ENCODE measurements at places on chromosomes 11 and 22.
A peak's percentile ranks its signal among the peaks of the same experiment; 100 is the strongest.

- H3K27ac ChIP-seq: no peak overlapping the region
- no peak for DNase-seq
- H3K4me3 ChIP-seq: no peak overlapping the region
- H3K36me3 ChIP-seq: no peaks in the 10 kb centered on the region
These were observed 7.9 kb upstream of the MPZL2 start for GRCh38 chr11:118272001-118272400.

- no peak overlapping the region for H3K27ac ChIP-seq
- peaks cover 2% of the 10 kb centered on the region for H3K36me3 ChIP-seq
- no peak overlapping the region for H3K4me3 ChIP-seq
- H3K4me1 ChIP-seq: no peaks in the 10 kb centered on the region
- no peaks in the 10 kb centered on the region for H3K27me3 ChIP-seq
These were observed 87.1 kb downstream of the CEP164 start for GRCh38 chr11:117414724-117415123.

- H3K27ac ChIP-seq: no peak overlapping the region
- peaks cover under 1% of the 10 kb centered on the region for H3K4me1 ChIP-seq
- H3K36me3 ChIP-seq: peaks cover 2% of the 10 kb centered on the region
- no peak for DNase-seq
- no peak overlapping the region for H3K4me3 ChIP-seq
These were observed 21.7 kb upstream of the ARHGAP8 start for GRCh38 chr22:44730490-44731356.

DNA sequence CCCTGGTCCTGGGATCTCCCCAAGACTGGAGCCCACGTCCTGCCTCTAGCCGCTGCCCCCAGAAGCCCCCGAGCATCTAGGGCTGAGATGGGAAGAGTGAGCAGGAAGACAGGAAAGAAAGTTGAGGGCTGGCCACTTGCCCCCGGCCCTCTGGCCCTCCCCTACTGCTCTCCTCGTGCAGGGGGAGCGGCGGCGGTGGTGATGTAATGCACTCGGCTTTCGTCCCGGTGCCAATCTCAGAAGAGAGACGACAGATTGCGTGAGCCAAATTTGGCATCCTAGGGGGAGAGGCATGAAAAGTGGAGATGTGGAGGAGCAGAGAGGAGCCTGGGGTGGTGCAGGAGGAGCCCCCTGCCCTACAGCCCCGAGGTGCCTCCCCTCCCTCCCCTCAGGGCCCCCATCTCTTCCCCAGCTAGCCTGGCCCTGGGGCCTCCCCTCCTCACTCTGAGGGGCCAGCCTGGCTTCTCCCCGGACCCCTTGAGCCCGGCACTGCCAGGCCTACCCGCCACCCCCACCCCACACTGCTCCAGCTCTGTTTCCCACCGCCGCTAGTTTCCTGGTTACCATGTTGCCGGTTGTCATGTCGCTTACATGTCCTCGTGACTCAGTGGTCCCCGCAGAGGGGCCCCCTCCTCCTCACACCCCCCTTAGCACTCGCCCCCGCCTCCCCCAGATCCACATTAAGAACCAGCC lies 2.5 kb downstream of the KCNJ4 start:
- H3K4me3 ChIP-seq: no peak overlapping the region
- H3K4me1 ChIP-seq: peaks cover 7% of the 10 kb centered on the region
- H3K27ac ChIP-seq: no peak overlapping the region
- H3K27me3 ChIP-seq: peaks cover 61% of the 10 kb centered on the region
- DNase-seq: no peak
- no peaks in the 10 kb centered on the region for H3K36me3 ChIP-seq

DNA sequence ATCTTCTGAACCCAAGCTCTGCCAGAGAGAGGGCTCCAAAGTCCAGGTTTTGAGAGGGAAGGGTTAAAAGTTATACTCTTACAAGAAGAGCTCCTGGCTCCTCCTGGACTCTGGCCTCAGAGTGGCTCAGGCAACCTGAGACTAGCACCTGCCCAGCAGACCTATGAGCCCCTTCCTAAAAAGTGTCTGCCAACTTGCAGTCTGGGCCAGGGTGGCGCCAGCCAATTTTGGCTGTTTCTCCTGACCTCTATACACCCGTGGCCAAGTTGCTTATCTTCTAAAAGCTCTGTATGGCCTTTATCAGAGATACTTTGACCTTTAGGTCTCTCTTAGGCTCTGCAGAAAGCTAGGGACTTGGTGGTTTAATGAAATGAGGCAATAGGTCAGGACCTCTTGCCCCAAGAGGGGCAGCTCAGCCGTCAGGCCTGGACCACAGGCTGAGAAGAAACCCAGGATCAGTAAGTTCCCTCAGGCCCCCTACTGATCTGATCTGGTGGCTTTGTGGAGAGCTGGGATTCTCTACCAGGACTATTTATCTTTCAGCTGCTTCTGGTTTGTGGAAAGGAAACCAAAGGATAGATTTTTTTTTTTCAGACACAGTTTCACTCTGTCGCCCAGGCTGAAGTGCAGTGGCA lies 10.3 kb upstream of the UCP3 start:
- H3K36me3 ChIP-seq: peaks cover 30% of the 10 kb centered on the region
- peaks cover 43% of the 10 kb centered on the region for H3K4me1 ChIP-seq
- peak; percentile 60 for DNase-seq

DNA sequence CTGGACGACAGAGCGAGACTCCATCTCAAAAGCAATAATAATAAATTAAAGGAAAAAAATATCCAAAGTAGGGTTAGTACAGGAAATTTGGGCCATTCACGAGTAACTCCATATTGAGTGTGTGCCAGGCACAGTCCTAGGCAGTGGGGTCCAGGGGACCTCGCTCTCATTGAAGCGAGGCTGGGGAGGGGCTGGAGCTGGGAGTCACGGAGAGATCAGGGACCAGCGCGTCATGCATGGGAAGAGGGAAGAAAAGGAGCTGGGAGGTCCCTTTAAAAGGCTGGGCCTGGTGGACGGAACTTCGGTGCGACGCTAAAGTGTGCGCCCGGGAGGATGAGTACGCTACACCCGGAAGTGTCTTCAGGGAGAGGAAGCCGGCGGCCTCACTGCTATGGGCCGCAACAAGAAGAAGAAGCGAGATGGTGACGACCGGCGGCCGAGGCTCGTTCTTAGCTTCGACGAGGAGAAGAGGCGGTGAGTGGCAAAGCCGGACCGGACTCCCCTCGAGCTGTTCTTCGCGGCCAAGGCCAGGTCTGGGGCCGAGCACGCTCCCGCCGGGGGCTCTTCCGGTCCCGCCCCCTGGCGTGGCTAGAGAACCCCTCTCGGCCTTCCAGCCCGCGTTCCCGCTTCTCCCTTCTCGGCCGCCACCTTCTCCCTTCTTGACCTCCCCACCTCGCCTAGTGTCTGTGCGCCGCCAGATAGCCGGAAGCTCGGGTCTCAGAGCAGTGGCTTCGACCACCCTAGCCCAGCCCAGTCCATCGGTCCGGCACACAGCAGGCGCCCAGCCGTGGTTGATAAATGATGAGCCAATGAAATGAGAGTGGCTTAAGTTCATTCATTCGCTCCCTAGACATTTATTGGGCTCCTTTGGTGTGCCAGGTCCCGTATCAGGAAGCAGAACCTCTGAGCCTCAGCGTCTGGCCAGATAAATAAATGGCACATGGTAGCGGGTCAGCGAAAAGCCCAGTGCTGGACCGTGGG lies at the start of gene NOL12:
Gene NOL12 (plus strand): TSS at position 342 of the 981 bp plus-strand sequence. CDS start 50 bp downstream, at position 392.
- DNase-seq: peak; percentile 94
- H3K36me3 ChIP-seq: peaks cover 26% of the 10 kb centered on the region
- H3K27me3 ChIP-seq: no peaks in the 10 kb centered on the region
- peaks cover 19% of the 10 kb centered on the region for H3K4me1 ChIP-seq
- peak within 1 kb of the TSS; percentile 95 for H3K4me3 ChIP-seq

DNA sequence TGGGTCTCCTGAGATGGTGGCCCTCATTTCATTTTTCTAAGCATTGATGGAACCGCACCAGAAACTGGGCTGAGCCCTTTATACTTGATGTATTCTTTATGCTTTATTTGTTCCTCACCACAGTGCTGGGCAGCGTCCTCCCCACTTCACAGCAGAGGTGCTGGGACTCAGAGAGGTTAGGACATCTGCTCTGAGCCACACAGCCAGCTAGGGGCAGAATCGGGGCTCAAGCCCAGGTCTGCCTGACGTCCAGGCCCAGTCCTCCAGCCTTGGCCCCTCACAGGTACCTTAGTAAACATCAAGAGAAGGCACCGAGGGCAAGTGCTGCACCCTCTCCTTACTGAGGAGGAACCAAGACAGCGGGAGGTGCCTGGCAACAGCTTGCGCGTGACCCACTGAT lies 20.2 kb upstream of the SHISAL1 start:
- H3K4me1 ChIP-seq: peaks cover 14% of the 10 kb centered on the region
- no peak for DNase-seq
- H3K36me3 ChIP-seq: no peaks in the 10 kb centered on the region
- no peak overlapping the region for H3K27ac ChIP-seq

DNA sequence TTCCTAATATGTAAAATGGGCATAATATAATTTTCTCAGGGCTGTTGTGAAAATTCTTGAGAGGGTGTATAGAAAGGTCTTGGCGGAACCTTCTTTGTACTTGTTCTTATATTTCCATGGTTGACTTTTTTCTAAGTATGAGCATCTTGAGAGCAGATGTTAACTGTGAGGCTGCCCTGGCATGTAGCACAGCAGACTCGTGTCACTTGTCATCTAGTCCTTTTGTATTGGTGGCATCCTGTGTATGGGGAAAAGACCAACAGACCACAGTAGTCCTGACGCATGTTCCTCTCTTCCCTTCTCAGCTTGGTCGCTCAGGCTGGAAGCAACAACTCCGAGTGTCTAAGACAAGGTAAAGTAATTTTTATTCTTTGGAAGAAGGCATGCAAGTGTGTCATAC lies 153.8 kb upstream of the ZBED5 start:
- H3K36me3 ChIP-seq: no peaks in the 10 kb centered on the region
- no peak overlapping the region for H3K27ac ChIP-seq
- H3K4me3 ChIP-seq: no peak overlapping the region
- H3K4me1 ChIP-seq: no peaks in the 10 kb centered on the region

- H3K27ac ChIP-seq: no peak overlapping the region
- H3K4me1 ChIP-seq: no peaks in the 10 kb centered on the region
- peaks cover 5% of the 10 kb centered on the region for H3K36me3 ChIP-seq
- no peaks in the 10 kb centered on the region for H3K27me3 ChIP-seq
- H3K4me3 ChIP-seq: no peak overlapping the region
These were observed 31.9 kb downstream of the PPP2R1B start for GRCh38 chr11:111734101-111734953.

GRCh38 chr22:30196141-30196879 lies 50.2 kb downstream of the LIF start:
- H3K27me3 ChIP-seq: no peaks in the 10 kb centered on the region
- H3K36me3 ChIP-seq: peaks cover 15% of the 10 kb centered on the region
- peak; percentile 83 for DNase-seq
- peak overlapping the region; percentile 96 for H3K27ac ChIP-seq
- H3K4me3 ChIP-seq: peak overlapping the region; percentile 73

DNA sequence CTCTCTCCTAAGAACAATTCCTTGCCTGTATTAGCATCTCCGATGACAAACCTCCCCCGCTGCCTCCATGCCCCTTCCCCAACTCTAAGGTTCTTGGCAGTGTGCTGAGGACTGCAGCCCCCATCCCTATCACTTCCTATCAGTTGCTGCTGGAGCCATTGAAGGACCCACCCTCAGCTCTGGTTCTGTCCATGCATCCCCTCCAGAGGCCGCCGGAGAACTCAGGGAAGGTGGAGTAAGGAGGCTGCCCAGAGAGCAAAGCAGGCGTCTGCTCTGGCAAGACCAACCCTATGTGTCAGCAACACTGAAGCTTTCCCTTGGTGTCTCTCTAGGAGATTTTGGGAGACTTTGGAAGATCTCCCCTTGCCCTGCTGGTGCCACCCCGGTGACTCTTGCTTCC lies 1139.5 kb downstream of the TBC1D22A start:
- no peak overlapping the region for H3K4me3 ChIP-seq
- H3K4me1 ChIP-seq: no peaks in the 10 kb centered on the region
- no peak overlapping the region for H3K27ac ChIP-seq
- H3K36me3 ChIP-seq: no peaks in the 10 kb centered on the region
- no peaks in the 10 kb centered on the region for H3K27me3 ChIP-seq

DNA sequence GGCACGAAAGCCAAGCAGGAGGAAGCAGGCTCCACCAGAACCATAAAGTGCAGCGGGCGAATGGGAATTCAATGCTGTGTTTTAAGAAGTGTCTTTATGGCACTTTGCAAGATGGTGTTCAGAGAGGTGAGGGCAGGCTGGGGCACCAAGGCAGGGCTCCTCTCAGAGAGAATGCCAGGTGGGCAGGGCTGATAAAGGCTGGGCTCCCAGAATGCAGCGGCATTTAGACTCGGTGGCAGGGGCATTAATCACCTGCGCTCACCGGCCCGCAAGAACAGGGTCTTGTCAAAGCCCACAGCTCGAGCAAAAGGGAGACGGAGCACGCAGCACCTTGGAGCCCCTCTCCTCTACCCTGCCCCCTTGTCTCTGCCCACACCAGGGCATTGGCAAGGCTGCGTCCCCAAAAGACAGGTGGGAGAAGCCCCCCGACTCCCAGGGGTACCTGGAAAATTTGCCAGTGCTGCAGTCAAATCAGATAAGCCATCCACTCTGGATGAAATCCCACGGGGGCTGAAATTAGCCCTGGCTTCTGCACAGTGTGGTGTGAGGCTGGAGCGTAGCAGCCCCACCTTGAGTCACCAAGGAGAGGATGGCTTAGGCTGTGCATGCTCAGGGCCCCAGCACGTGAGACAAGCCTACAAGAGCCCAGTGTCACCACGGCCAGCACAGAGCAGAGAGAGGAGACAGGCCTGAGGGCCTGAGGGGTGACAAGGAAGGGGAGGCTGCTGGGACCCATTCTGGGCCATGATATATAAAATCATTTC lies 8.1 kb downstream of the MACROD1 start:
- H3K27ac ChIP-seq: no peak overlapping the region
- DNase-seq: no peak
- H3K36me3 ChIP-seq: peaks cover 6% of the 10 kb centered on the region

DNA sequence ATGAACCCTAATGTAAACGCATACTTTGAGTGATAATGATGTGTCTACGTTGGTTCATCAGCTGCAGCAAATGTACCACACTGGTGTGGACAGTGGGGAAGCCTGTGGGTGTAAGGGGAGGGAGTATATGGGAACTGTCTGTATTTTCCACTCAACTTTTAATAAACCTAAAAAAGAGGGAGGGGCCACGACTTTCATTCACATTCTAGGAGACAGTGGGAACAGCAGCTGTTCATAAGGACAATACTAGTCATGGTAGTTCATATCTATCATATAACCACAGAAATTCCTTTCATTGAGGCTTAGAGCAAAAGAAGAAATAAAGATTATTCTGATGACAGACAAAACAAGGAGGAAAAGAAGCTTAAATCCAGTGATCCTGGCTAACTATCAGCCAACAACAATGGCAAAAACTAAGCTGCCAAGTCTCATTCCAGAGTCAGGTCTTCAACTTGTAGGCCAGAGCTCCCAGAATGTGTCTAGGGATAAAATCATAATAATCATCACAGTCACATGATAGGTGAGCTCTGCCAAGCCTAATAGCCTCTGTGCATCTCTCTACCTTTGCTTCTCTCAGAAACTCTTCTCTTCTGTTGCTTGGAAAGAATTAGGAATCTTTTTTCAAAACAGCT lies 59.4 kb upstream of the CHRM4 start:
- H3K36me3 ChIP-seq: peaks cover 6% of the 10 kb centered on the region
- no peak overlapping the region for H3K4me3 ChIP-seq
- no peak overlapping the region for H3K27ac ChIP-seq
- DNase-seq: no peak

All from activated CD4-positive, alpha-beta T cell treated with anti-CD3 and anti-CD28 coated beads, Interleukin-2, amount 10 ng/mL, durations not matched to agents 24 days and 14 days (primary cell).